G401 (cell line): ENCODE measurements at places on chromosomes 16 and 17.

DNA sequence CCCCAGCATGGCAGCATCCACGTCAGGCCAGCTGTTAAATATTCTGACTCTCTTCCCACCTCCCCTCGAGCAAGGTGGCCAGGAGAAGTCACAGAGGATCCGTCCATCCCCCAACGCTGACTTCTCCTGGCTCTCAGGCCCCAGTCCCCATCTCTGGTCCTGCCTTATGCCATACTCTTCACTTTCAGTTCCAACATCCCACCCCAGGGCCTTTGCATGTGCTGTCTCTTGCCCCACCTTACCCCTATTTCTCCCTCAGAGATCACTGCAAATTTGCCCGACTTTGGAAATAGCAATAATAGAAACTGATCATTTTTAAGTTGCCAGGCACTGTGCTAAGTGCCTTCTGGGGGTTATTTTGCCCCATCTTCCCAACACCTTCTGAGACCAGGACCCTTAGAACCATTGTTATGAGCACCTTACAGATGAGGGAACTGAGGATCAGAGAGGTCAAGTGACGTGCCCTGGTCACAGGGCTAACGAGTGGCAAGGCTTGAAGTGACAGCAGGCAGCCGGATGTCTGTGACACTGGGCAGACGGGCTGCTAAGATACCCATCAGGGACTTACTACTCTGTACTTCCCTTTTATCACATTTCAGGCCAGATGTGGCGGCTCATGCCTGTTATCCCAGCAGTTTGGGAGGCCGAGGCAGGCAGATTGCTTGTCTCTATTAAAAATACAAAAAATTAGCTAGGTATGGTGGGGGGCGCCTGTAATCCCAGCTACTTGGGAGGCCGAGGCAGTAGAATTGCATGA, 17.7 kb downstream of the HID1 start:
- DNase-seq = no peak

- DNase-seq = no peak
These were observed 15.1 kb downstream of the SOX8 start for GRCh38 chr16:996681-997080.

GRCh38 chr16:19073863-19074262, 6.4 kb downstream of the COQ7 start:
- DNase-seq = no peak

DNA sequence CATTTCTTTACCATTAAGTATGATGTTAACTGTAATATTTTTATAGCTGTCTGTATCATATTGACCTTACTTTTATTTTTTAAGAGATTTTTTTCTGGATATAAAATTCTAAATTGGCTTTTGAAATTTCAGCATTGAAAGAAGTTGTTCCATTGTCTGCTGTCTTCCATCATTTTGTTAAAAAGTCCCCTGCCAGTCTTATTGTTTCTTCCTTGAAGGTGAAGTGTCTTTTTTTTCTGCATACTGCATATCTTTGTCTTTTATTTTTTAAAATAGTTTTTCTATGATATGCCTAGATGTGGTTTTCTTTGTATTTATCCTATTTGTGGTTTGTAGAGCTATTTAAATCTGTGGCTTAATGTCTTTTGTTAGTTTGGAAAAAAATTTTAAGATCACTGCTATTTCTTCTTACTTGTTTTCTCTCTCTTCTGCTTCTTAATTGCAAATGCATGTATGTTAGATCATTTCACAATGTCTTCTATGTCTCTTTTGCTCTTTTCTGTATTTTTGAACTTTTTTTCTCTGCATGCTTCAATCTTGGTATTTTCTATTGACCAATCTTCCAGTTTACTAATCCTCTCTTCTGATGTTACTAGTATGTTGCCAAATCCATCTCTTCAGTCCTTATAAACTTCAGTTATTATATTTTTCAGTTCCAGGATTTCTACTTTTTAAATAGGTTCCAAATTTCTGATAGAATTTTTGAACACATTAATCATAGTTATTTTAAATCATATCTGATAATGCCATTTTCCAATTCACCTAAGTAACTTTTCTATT, 20.2 kb downstream of the IL21R start:
- DNase-seq = no peak

DNA sequence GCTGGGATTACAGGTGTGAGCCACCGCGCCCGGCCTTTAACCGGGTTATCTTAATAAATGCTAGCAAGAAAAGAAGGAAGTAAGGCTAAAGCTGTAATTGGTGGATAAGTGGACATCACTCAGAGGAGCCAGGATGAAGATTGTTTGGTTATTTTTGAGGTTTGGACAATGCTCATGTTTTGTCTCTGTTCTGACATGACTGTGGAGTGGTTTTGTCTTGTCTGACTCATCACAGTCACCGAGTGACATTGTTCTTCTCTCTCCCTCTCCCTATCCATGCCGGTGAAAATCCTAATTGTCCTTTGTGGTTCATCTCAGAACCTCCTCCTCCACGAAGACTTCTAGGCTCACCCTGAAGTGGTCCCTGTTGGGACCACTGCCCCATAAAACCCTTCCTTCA, 23.5 kb upstream of the GRIN2A start:
- no peak for DNase-seq

- peak; percentile 76 for DNase-seq
These were observed 32.6 kb upstream of the RGS9 start for GRCh38 chr17:65104541-65104940.

DNA sequence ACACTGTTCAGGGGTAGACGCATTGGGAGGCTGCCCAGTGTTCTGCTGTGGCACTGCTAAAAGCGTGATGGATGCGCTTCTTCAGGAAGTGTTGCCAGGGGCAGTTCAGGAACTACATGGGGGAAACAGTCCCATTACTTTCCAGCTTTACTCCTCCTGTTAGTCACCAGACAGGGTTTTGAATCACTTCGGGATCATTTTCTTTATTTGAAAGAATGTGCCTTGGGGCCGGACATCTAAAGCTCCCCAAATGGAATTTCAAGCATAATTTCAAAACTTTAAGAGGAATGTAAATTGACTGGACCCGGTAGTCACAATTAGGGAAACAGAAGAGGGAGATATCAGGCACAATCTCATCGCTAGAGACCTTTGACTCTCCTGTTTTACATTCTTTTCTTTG, 1.3 kb upstream of the KRTAP2-1 start:
- no peak for DNase-seq

DNA sequence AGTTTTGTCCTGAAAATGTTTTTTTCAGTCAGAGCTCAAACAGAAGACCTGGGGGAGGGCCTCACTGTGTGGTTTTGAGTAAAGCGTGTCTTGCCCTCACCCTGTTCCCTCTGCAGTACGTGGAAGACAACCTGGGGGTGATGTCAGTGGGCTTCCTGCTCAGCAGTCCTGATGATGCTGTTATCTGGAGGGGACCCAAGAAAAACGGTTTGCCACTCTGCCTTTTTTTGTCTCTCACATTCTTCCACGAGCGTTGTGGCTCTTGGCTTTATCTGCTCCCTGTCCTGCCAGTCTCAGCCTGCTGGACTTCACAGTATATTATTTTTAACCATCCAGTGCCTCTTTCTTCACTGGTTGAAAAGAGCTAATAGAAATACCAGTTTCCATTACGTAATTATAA, 12.9 kb downstream of the NUBP1 start:
- no peak for DNase-seq

- no peak for DNase-seq
These were observed 16.2 kb downstream of the CLUH start for GRCh38 chr17:2695243-2695960.

GRCh38 chr17:1030684-1031532, 34.0 kb downstream of the TIMM22 start:
- peak; percentile 17 for DNase-seq

DNA sequence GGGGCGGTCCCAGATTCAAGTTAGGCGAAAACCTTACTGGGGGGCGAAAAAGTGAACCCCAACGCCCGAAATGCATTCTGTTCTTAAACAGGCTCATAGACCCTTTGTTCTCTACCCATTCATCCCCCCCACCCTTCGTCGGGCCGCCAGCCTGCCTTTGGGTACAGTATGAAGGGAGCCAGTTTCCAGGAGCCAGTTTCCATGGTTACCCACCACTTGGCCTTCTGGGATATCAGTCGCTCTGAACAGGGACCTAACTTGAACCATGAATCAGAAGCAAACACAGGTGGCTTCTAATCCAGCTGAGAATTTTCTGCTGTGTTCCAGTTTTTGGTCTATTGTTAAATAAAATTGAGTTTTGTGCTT, 532 bp downstream of the DHX40 start:
- DNase-seq = peak; percentile 90

DNA sequence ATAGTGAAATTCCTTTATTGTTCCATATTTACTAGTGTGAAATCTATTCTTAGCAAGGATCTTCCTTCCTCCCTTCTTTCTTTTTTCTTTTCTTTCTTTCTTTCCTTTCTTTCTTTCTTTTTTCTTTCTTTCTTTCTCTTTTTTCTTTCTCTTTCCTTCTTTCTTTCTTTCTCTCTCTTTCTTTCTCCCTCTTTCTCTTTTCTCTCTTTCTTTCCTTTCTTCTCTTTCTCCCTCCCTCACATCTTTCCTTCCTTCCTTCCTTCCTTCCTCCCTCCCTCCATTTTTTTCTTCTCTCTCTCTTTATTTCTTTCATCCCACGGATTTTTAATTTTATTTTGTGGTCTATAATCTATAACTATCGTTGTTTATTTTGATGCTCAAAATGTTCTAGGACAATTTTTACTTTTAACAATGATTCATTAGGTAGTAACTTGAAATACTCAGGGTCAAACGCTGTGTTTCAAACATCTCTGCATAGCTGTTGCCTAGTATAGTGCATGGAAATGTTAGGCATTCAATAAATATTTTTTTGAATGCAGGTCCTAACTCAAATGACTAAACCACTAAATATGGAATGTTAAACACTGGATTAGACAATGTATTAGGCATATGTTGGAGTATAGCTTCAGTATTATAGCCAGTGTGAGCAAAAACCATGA, 178.3 kb downstream of the MAP2K6 start:
- DNase-seq = no peak

- no peak for DNase-seq
These were observed 76.9 kb upstream of the GNG13 start for GRCh38 chr16:877242-878071.

DNA sequence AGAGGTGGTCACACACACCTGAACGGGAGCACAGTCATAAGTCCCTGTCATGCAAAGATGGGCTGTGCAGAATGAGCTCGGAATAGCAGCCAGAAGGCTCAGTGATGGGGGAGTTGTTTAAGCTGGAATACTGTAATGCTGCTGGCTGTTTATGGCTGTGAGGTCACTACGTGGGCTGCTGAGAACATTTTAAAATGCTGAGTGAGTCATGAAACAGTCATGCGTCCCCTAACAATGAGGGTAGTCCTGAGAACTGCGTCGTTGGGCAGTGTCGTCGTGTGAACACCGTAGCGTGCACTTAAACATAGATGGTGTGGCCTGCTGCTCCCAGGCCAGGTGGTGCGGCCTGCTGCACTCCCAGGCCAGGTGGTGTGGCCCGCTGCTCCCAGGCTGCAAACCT, 39.7 kb downstream of the TBCD start:
- no peak for DNase-seq

DNA sequence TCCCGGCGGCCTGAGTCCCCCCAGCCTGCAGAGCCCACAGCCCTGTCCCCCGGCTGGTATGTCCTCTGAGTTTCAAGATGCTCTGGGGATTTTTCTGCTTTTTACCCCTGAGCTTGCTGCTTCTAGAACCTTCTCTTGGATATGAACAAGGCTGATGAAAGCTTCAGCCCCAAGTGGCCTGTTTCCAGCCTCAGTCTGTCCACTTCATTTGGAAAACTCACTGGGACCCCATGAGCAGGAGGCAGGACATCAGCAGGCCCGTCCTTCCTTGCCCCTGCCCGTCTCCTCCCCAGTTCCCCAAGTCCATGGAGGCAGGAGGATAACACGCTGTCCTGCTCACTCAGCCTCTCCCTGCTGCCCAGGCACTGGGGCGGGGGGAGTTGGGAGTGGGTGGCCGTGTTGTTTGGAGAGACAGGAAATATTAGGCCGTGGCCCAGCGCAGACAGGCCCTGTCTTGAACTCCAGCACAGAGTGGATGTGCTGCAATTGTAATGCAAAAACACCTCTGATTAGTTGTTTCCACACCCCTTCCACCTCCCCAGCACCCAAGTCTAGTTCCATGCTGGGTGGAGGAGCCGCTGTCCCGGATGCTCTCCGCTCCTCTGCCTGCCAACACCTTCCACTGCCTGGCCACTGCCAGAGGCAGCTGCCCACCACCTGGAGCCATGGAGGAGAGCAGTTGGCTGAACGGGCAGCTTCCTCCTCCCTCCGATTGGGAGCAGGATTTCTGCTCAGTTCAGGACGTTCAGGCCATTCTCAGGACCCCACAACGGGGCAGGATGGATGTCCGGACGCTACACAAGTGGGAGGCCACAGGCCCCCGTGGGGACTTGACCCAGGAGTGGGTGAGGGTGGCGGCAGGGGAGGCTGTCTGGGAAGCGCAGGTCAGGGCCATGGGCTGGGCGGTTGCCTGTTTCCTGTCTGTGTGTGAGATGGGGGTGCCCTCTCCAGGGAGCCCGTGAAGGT, 216.9 kb upstream of the GSE1 start:
- no peak for DNase-seq

DNA sequence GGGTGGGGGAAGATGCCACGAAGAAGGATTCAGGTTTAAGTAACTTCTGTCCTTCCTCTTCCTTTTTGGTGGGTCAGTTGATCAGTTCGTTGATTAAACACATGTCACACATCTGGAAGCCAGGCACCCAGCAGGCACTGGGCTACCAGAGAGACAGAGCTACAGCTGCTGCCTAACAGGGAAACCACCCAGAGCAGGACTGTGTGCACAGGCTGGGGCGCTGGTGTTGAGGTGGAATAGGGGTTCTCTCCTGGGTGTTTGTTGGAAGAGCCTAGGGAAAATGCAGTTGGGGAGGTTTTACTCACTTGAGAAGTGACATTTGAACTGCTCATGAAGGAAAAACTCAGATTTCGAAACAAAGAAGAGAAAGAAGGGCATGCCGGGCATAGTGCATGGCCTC, 152.4 kb downstream of the IRX5 start:
- DNase-seq = no peak

- no peak for DNase-seq
These were observed 14.7 kb downstream of the ABR start for GRCh38 chr17:1164935-1165556.

- DNase-seq = peak; percentile 62
These were observed 122.3 kb upstream of the CIBAR2 start for GRCh38 chr16:85234310-85235204.

GRCh38 chr16:14300705-14301168, 229.6 kb downstream of the MRTFB start:
- peak; percentile 51 for DNase-seq

DNA sequence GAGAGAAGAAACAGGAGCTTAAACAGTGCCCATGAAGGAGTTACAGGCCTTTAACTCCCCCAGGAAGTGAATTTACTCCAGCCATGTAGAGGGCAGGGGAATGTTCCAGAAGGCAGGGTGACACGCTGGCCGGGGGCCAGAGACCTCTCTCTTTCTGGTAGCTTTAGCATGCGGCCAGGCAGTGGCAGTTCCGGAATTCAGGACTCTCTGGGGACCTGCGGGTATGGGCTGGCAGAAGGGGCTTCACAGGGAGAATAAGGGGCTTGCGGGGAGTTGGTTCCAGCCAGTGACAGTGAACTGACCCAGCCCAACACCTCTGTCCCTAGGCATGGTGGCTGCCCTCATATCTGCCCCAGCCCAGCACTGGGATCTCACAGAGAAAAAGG, 40.0 kb downstream of the MYH3 start:
- DNase-seq = no peak

- DNase-seq = no peak
These were observed 5.6 kb downstream of the ALDH3A1 start for GRCh38 chr17:19742495-19742894.

GRCh38 chr17:56994009-56994792, 16.3 kb downstream of the SCPEP1 start:
- DNase-seq = no peak
